ENCODE measurements at places on chromosomes 1 and 21. TPM values are rescaled to one million over a fixed set of nuclear protein-coding genes. Genes with fewer than 3 reads are reported as not detected.
A peak's percentile ranks its signal among the peaks of the same experiment; 100 is the strongest.

GRCh38 chr1:59455206-59455605 lies 158.3 kb downstream of the FGGY start:
- no peaks in the 10 kb centered on the region for H3K36me3 ChIP-seq
- H3K4me3 ChIP-seq = no peak overlapping the region
- H3K27ac ChIP-seq = no peak overlapping the region
- DNase-seq = no peak
- H3K4me1 ChIP-seq = no peaks in the 10 kb centered on the region
- H3K27me3 ChIP-seq = no peaks in the 10 kb centered on the region

GRCh38 chr1:226432586-226433340 lies 24.9 kb upstream of the PARP1 start:
- peaks cover 5% of the 10 kb centered on the region for H3K4me1 ChIP-seq
- H3K27me3 ChIP-seq = no peaks in the 10 kb centered on the region
- no peaks in the 10 kb centered on the region for H3K36me3 ChIP-seq
- no peak overlapping the region for H3K4me3 ChIP-seq

DNA sequence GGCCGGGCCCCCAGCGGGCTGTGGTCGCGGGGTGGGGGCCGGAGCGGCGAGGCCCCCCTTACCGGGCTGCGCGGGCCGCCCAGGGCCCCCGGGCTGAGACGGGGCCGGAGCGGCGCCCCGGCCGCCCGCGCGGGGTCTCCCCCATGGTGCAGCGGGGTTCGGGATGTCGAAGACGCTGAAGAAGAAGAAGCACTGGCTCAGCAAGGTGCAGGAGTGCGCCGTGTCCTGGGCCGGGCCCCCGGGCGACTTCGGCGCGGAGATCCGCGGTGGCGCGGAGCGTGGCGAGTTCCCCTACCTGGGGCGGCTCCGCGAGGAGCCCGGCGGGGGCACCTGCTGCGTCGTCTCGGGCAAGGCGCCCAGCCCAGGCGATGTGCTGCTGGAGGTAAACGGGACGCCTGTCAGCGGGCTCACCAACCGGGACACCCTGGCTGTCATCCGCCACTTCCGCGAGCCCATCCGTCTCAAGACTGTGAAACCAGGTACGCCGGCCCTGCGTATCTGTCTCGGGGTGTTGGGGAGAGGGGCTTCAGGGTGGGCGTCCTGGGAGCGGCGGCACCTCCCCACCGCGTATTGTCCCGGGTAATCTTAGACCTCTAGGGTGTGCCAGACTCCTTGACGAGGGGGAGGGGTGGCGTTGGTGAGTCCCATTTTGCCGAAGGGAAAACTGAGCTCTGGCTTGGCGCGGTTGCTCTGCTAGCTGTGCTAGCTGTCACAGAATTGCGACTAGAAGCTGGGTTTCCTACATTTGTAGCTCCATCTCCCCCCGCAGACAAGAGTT lies 745 bp downstream of the MAGI3 start:
- peak overlapping the region; percentile 71 for H3K27ac ChIP-seq
- peak; percentile 54 for DNase-seq
- peaks cover 16% of the 10 kb centered on the region for H3K4me1 ChIP-seq
- no peaks in the 10 kb centered on the region for H3K36me3 ChIP-seq

- no peak overlapping the region for H3K4me3 ChIP-seq
- DNase-seq = no peak
- H3K4me1 ChIP-seq = no peaks in the 10 kb centered on the region
- no peaks in the 10 kb centered on the region for H3K36me3 ChIP-seq
- H3K27ac ChIP-seq = no peak overlapping the region
- H3K27me3 ChIP-seq = no peaks in the 10 kb centered on the region
These were observed 446.9 kb downstream of the NEGR1 start for GRCh38 chr1:71835442-71835813.

DNA sequence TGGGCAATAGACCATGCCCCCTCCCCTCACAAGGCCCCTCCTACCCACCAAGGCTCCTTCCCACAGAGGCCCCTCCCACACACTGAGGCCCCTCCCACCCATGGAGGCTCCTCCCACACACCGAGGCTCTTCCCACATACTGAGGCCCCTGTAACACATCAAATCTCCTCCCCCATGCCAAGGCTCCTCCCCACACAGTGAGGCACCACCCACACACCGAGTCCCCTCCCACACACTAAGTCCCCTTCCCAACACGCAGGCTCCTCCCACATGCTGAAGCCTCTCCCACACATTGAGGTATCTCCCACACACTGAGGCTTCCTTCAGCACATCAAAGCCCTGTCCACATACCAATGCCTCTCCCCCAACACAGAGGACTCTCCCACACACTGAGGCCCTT lies 391.8 kb downstream of the CAMTA1 start:
- DNase-seq = no peak
- H3K27ac ChIP-seq = no peak overlapping the region
- no peaks in the 10 kb centered on the region for H3K36me3 ChIP-seq
- no peak overlapping the region for H3K4me3 ChIP-seq

DNA sequence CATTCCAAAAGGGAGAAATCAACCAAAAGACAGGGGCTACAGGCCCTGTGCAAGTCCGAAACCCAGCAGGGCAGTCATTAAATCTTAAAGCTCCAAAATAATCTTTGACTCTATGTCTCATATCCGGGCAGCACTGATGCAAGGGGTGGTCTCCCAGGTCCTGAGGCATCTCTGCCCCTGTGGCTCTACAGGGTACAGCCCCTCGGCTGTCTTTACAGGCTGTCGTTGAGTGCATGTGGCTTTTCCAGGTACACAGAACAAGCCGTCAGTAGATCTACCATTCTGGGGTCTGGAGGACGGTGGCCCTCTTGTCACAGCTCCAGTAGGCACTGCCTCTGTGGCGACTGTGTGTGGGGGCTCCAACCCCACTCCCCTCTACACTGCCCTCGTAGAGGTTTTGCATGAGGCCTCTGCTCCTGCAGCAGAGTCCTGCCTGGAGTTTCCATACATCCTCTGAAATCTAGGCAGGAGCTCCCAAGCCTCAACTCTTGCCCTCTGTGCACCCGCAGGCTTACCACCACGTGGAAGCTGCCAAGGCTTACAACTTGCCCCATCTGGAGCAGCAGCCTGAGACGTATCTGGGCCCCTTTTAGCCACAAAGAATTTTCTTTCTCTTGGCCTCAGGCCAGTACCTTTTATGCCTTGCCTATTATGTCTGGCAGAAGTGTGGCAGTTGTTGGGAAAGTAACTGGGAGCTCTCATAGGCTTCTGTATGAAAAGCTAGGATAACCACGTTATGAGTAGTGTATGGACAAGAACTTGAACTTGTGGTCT lies 52.5 kb downstream of the POU2F1 start:
- no peaks in the 10 kb centered on the region for H3K27me3 ChIP-seq
- DNase-seq = no peak
- H3K4me1 ChIP-seq = peaks cover 2% of the 10 kb centered on the region
- H3K36me3 ChIP-seq = no peaks in the 10 kb centered on the region

- H3K4me3 ChIP-seq = no peak overlapping the region
- H3K27ac ChIP-seq = no peak overlapping the region
- H3K36me3 ChIP-seq = no peaks in the 10 kb centered on the region
These were observed 75.2 kb downstream of the OBSCN start for GRCh38 chr1:228283043-228283371.

DNA sequence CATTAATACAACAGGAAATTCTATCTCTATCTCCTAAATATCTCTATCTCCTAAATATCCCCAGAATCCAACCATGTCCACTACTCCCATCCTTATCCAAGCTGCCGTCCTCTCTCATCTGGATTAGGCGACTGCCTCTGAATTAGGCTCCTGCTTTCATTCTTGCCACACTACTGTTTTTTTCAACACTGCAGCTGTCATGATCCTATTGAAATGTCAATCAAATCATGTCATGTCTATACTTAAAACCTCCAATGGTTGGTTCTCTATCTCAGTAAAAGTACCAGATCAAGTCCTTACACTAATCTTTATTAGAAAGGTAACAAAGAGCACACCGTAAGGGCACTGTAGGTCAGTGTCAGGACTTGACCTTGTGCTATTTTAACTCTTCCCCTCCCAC lies 82.0 kb upstream of the NFIA start:
- DNase-seq = no peak
- H3K4me1 ChIP-seq = no peaks in the 10 kb centered on the region
- no peak overlapping the region for H3K4me3 ChIP-seq
- no peaks in the 10 kb centered on the region for H3K27me3 ChIP-seq
- no peaks in the 10 kb centered on the region for H3K36me3 ChIP-seq
- no peak overlapping the region for H3K27ac ChIP-seq

GRCh38 chr1:206886831-206887230 lies 10.4 kb upstream of the IL24 start:
- H3K36me3 ChIP-seq = no peaks in the 10 kb centered on the region
- peaks cover 6% of the 10 kb centered on the region for H3K4me1 ChIP-seq
- H3K27ac ChIP-seq = no peak overlapping the region
- DNase-seq = no peak
- H3K27me3 ChIP-seq = no peaks in the 10 kb centered on the region

GRCh38 chr1:3842912-3843311 lies 14.1 kb downstream of the CEP104 start:
- H3K4me3 ChIP-seq = no peak overlapping the region
- H3K36me3 ChIP-seq = no peaks in the 10 kb centered on the region
- H3K27me3 ChIP-seq = no peaks in the 10 kb centered on the region
- no peaks in the 10 kb centered on the region for H3K4me1 ChIP-seq

- H3K27me3 ChIP-seq = no peaks in the 10 kb centered on the region
- no peaks in the 10 kb centered on the region for H3K36me3 ChIP-seq
- no peaks in the 10 kb centered on the region for H3K4me1 ChIP-seq
- H3K27ac ChIP-seq = no peak overlapping the region
- H3K4me3 ChIP-seq = no peak overlapping the region
- no peak for DNase-seq
These were observed 283.4 kb downstream of the KCNH1 start for GRCh38 chr1:210850556-210850955.

- DNase-seq = no peak
- H3K36me3 ChIP-seq = no peaks in the 10 kb centered on the region
- no peak overlapping the region for H3K27ac ChIP-seq
- no peak overlapping the region for H3K4me3 ChIP-seq
These were observed 27.9 kb upstream of the TSPEAR start for GRCh38 chr21:44739316-44739715.

GRCh38 chr1:56477164-56478111 lies 101.9 kb downstream of the PLPP3 start:
- no peak overlapping the region for H3K27ac ChIP-seq
- H3K36me3 ChIP-seq = no peaks in the 10 kb centered on the region
- DNase-seq = no peak
- H3K27me3 ChIP-seq = no peaks in the 10 kb centered on the region
- no peaks in the 10 kb centered on the region for H3K4me1 ChIP-seq

GRCh38 chr1:247347477-247348222 lies 16.0 kb upstream of the ZNF496 start:
- no peak for DNase-seq
- no peak overlapping the region for H3K4me3 ChIP-seq
- no peaks in the 10 kb centered on the region for H3K4me1 ChIP-seq
- no peaks in the 10 kb centered on the region for H3K27me3 ChIP-seq
- H3K27ac ChIP-seq = no peak overlapping the region

GRCh38 chr1:194968916-194969315 lies 1639.3 kb downstream of the KCNT2 start:
- no peaks in the 10 kb centered on the region for H3K36me3 ChIP-seq
- no peak overlapping the region for H3K27ac ChIP-seq
- no peak overlapping the region for H3K4me3 ChIP-seq
- no peak for DNase-seq

DNA sequence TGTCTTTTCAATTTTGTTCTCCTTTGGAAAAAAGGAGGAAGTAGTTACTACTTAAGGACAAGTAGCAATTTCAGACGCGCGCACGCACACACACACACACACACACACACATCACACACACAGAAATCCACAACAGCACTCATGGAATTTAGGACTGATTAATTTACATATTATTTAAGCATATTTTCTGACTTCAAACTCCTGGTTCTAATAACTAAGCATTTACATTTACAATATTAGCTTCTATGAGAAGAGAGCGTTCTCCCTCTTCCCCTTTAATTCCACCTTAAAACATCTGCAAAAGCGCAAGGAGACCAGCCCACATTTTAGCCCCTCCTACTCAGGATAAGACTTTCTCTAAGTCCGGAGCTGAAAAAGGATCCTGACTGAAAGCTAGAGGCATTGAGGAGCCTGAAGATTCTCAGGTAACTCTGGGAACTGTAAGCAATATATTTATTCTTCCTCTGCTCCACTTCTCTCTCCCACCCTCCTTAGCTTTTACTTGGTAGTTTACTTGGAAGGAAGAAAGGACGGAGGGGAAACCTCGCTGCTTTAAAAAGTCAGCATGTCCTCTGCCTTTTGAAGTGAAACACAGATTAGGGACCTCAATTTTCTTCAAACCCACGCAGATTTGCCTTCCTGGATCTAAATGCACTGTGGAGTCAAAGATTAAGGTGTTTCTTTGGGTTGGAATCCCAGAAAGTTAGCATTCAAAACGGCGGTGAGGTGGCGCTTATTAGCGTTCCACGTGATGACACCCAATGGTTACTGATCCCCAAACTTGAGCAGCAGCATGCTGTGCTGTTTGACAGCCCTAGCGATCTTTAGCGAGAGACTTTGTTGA lies at the start of gene PLA2G4A:
PLA2G4A (plus strand) TSS at position 339 of the 844 bp plus-strand sequence. CDS start 25,406 bp downstream, outside the sequence.
- no peaks in the 10 kb centered on the region for H3K4me1 ChIP-seq
- DNase-seq = peak; percentile 5
- peak within 1 kb of the TSS; percentile 49 for H3K4me3 ChIP-seq
- no peaks in the 10 kb centered on the region for H3K36me3 ChIP-seq
- H3K27ac ChIP-seq = no peak within 1 kb of the TSS

- H3K27ac ChIP-seq = no peak overlapping the region
- peaks cover 11% of the 10 kb centered on the region for H3K36me3 ChIP-seq
- H3K4me3 ChIP-seq = no peak overlapping the region
- no peaks in the 10 kb centered on the region for H3K4me1 ChIP-seq
- no peak for DNase-seq
These were observed 19.1 kb downstream of the ZCCHC17 start for GRCh38 chr1:31315902-31316301.

- H3K27ac ChIP-seq = no peak overlapping the region
- H3K4me1 ChIP-seq = no peaks in the 10 kb centered on the region
- DNase-seq = no peak
- H3K27me3 ChIP-seq = no peaks in the 10 kb centered on the region
- H3K36me3 ChIP-seq = peaks cover 28% of the 10 kb centered on the region
These were observed 202.4 kb upstream of the L1TD1 start for GRCh38 chr1:61992257-61992656.

DNA sequence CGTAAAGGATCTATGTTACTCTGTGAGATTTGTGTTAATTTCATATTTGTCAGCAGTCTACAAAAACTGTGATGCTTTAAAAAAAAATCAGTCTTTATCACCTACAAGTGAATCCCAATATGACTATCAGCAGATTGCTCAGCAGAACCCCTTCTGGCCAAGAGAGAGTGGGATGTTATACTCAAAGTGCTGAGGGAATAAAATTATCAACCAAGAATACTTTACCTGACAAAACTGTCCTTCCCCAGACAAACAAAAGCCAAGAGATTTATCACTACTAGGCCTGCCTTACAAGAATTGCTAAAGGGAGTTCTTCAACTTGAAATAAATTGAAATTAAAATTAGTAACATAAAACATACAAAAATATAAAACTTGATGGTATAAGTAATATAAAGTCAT lies 105.2 kb downstream of the SLC35F3 start:
- no peaks in the 10 kb centered on the region for H3K36me3 ChIP-seq
- no peaks in the 10 kb centered on the region for H3K4me1 ChIP-seq
- no peak overlapping the region for H3K4me3 ChIP-seq
- no peaks in the 10 kb centered on the region for H3K27me3 ChIP-seq
- H3K27ac ChIP-seq = no peak overlapping the region
- no peak for DNase-seq

Gene TIE1
- total RNA-seq = 1.9 TPM

Gene MCOLN3
- total RNA-seq = 0.98 TPM

Gene DEPDC1
- not detected for total RNA-seq

Gene PPIE
- 72.7 TPM for total RNA-seq

Gene LAMC2
- total RNA-seq = not detected

Gene S100B
- 0.27 TPM for total RNA-seq

Gene HS2ST1
- total RNA-seq = 16.4 TPM

Gene MATN1
- total RNA-seq = 0.22 TPM

Gene LIPI
- total RNA-seq = not detected

Gene SMPDL3B
- total RNA-seq = not detected

Gene RRAGC
- total RNA-seq = 16.2 TPM

Gene IFNGR2
- 33.7 TPM for total RNA-seq

Gene EPHA10
- total RNA-seq = not detected
